ENCODE measurements at places on chromosomes 5 and 9.

GRCh38 chr9:123816817-123817472 lies 113.0 kb downstream of the DENND1A start:
- DNase-seq, result no peak

- no peak for DNase-seq
These were observed 8.5 kb upstream of the C9orf72 start for GRCh38 chr9:27581826-27582225.

GRCh38 chr9:546797-547223 lies 294.7 kb upstream of the DMRT1 start:
- DNase-seq, result no peak

- peak; percentile 66 for DNase-seq
These were observed 2.0 kb upstream of the NSD1 start for GRCh38 chr5:177131352-177132135.

- DNase-seq, result no peak
These were observed 76.2 kb upstream of the IL6ST start for GRCh38 chr5:56070851-56071465.

- no peak for DNase-seq
These were observed 44.9 kb downstream of the MACROH2A1 start for GRCh38 chr5:135353952-135354721.

GRCh38 chr5:42854795-42855194 lies 43.1 kb upstream of the SELENOP start:
- DNase-seq, result no peak

- DNase-seq, result no peak
These were observed 247.7 kb downstream of the PJA2 start for GRCh38 chr5:109161914-109162683.

- DNase-seq, result no peak
These were observed 26.9 kb upstream of the FAT2 start for GRCh38 chr5:151617841-151618710.

DNA sequence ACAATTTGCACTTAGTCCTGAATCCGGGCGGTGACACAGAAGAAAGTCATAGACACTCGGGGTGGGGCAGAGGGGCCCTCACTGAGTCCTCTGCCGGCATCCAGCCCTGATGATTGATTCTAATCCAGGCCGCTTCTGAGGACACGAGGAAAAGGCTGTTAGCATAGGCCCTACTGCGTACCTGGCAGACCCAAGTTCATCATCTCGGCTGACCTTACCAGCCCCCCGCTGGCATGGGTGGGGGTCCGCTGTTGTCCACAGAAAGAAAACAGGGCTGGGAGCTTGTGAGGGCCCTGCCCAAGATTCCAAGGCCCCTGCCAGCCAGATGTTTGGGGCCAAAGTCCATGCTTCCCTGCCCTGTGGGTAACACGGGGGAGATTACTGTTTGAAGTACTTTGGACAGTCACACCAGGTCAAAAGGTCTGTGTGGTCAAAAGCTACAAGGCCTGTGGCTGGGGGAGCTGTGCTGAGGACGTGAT lies 24.5 kb downstream of the ERGIC1 start:
- DNase-seq, result no peak

GRCh38 chr5:123482258-123482657 lies 29.7 kb upstream of the CSNK1G3 start:
- DNase-seq, result no peak
